ENCODE measurements at places on chromosomes 6 and 20.

- no peak for DNase-seq
These were observed 399.6 kb upstream of the SOX4 start for GRCh38 chr6:21193790-21194475.

GRCh38 chr20:58438970-58439808 is 50.2 kb downstream of the VAPB start:
- DNase-seq: no peak

GRCh38 chr6:78868116-78868515 is 765 bp downstream of the IRAK1BP1 start:
- no peak for DNase-seq

GRCh38 chr6:17064975-17065374 is 36.9 kb upstream of the STMND1 start:
- no peak for DNase-seq

- no peak for DNase-seq
These were observed 32.5 kb upstream of the MAS1L start for GRCh38 chr6:29520232-29520631.

All from activated CD8-positive, alpha-beta memory T cell treated with anti-CD3 and anti-CD28 coated beads for 1 hour (primary cell).